Bronchial epithelial cell (primary cell): ENCODE measurements at places on chromosomes 6 and 20. TPM values are rescaled to one million over a fixed set of nuclear protein-coding genes. Genes with fewer than 3 reads are reported as not detected.

PPIL6 gene
- 8.4 and 9.3 TPM in 2 replicates for total RNA-seq

GGT7 gene
- total RNA-seq = 1.6 and 2.0 TPM in 2 replicates

DNA sequence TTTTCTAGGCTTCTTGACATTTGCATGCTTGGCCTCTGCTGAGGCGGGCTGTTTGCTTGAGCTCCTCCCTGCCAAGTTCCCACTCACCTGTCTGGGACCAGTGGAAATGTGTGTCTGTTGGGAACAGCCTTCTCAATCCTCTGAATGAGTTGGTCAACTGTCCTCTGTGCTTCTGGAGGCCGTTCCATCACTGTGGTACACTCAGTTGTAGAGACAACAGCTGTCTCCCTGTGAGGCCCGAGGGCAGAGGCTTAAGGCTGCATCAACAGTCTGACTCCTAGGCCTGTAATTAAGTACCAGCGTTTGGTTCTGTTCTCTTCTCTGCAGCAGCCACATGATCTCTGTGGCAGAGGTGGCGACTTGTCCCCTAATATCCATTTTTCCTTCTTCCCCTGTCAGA is 110.9 kb downstream of the CDC5L start:
- no peak for DNase-seq

DNA sequence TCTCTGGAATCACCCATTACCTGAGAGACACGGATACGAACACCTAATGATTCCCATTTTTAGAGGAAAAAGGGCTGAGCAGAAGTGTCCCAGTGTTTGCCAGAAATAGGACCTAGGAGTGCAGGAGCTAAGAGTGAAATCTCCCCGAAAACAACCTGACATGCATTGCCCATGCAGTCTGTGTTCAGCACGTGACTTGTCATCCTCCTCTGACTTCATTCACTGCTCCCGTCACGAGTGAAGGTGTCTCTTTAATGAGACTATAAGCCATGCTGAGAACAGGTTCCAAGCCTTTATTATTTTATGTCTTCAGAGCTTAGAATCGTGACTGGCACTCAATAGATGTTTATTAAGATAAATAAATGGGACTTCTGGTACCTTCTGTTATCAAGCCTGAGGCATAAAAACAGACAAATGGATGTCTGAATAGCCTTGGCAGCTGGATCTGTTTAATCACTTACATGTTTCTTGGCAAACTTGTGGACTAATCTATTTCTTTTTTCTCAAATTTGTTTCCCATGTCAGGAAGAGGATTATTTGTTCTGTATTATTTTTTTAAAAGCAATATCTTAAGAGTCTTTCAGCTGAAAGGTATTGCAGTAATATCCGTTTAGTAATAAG is 3.7 kb upstream of the MLIP start:
- no peak for DNase-seq

COL19A1 gene
- not detected in 2 replicates for total RNA-seq
